GM12865 (cell line): ENCODE measurements at places on chromosomes 11 and 22.

DNA sequence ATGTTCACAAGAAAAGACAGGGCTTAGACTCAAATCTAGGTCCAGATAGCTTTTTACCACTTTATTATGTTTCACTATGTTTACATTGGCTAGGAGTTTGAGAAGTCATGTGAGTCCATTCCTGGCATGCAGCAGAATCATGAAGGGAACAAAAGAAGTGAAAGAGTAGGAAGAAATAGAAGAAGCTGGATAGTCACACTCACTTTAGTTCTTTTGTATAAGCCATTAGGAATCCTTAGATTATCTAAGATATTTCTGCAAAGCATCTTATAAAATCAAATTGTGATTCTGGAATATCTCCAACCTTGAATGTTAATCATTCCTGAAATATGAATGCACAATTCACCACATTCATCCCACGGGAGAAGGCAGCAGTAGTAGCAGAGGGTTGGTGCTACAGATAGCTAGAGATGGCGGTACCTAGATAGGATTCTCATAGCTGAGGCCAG, 31.9 kb downstream of the MAML2 start:
- no peak for DNase-seq

DNA sequence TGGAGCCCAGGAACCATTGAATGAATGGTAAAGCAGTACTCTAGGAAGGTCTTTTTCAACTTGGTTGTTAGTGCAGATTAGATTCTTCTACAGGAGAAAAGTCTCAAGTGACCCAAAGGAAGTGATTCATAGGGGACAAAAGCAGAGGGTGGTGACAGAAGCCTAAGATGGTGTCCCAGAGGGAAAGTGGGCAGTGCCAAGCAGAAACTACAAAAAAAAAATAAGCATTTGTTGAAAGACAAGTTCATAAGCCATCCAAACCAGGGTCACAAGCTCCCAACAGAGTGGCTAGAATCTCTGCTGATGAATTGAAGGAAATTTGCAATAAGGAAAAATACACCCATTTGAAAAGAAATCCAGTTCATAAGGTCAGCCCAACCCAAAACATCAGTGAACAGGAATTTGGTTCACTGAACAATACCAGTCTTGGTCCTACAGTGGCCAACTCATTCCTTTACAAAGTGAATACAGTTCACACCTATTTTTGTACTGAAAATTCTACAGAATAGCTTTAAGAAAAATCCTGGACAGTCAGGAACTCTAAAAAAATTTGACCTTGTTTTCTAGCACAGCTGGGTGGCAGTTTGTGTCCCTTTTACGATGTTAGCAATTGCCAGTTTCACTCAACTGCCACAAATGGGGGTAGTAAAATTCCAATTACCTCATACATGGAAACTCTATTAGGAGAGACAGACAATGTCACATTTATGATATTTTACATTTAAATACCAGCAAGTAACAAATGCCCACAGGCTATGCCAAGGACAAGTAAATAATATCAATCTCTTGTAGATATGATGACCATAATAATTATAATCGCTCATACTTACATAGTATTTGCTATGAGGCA, 21.6 kb upstream of the NUP160 start:
- no peak for DNase-seq

DNA sequence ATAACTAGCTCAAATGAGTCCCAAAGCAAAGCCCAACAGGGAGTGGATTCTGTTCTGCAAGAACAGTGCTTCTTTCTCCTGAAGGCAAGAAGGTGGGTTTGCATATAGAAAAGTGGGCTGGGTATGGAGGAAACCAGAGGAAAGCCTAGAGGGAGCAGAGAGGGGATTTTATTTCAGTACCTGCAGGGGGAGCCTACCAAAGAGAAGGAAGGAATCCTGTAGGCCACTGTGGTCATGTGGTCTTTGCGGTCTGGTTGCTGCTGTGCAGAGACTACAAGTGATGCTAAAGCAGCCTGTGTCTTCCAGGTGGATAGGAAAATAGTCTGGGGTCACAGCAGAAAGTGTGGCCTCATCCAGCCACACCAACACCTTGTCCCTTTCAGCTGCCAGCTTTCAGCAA, 33.2 kb upstream of the ZBTB16 start:
- DNase-seq: peak; percentile 18

GRCh38 chr22:45889093-45889538, 87.8 kb downstream of the WNT7B start:
- no peak for DNase-seq

DNA sequence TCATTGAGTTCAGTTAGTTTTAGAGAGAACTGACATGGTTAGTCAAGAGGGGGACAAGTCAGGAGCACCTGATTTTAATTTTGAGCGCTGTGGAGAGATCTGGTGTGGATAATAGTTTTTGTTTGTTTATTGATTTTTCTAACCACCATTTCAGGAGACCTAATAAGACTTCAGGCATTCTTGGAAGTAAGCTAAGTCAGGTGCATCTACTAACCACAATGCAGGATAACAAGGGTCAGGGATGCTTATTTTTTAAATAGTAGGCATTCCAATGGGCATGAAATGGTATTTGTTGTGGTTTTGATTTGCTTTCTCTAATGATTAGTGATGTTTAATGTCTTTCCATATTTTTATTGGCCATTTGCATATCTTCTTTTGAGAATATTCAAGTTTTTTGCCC, 212.1 kb downstream of the NAV2 start:
- DNase-seq: no peak

DNA sequence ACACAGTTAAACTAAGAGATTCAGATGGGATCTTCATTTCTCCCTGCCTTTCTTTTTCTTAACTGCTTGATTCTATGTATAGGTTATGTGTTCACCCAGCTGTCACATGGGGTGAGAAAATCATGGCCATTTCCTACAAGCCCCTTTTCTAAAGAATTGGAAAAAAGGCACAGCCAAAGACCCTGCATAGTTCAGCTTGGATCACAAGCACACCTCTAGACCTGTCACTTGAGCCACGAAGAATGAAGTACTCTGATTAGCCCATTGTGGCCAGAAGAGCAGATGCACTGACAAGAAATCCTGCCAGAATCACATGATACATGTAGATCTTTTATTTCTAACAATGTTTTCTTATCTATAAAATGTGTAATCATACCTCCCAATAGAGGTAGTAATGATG, 69.7 kb downstream of the RAB38 start:
- no peak for DNase-seq

DNA sequence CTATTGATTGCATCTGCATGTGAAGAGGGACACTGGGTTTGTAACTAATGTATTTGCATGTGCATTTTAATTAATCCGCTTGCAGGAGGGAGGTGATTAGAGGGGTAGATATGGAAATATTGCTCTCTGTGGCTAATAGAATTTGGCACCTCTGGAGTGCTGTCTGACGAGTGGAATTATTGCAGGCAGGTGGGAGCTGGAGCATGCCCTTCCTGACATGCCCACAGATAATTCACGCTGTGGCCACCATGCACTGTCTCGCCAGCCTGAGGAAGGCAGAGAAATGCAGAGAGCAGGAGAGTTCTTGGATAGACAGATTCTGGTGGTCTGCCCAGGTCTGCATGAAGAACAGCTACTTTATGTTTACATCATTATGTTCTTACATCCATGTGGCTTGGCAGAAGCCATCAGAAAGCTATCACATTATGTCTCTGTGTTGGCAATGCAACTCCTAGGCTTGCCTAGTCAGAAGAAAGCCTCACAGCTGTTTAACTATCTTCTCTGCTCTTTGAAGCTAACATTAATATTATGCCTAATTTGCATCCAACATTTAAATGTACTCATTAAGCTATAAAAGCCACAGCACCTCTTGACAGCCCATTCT, 89.4 kb upstream of the DRD2 start:
- DNase-seq: no peak

DNA sequence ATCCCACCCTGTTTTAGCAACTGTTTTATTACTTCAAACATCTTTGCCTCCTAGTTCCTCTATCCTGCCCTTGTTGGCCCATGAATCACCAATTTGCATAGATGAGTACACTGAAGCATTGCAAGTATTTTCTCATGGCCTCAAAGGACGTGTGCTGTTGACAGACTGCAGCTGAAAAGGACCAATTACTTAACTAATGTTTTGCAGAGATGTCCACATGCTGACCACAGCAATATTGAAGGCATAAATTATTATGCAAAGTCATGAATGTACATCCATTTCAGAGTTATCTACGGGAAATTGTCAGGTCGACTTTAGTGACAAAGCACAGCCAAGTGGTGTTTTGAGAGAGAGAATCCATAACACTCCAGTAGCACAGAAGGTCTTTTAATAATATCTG, 64.8 kb downstream of the CADM1 start:
- DNase-seq: peak; percentile 2

DNA sequence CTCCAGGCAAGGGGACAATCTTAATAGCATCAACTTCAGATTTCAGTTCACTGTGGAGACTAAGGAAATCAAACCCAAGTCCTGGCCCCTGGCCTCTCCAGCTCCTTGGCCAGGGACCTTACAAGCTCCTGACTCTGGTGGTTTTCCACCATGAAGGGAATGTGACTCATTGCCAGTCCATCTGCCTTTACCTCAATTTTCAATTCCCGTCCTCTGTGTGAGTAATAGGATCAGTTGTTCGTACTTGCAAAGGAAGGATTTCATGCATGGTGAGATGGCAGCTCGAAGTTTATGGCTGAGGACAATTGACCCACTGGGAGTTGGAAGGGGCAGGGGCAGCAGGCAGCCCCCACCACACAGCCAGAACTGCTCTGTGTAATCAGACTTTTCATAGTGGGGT, 42.5 kb downstream of the INSC start:
- DNase-seq: no peak

DNA sequence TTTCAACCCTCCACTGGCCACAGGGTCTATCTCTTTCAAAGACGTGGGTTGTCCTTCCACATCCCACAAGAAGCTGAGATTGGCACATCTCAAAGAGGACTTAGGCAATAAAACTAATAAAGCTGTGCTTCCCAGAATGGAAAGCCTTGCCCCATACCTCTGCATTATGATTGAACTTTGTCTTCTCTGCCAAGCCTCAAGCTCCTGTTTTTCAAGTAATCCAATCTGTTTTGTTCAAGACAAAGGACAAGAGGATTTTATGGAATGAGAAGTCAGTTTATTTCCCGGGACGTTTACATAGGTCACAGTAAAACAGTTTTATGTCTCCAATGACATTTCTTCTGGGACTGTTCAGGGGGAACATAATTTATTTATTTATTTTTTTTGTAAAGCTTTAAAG, 108.4 kb downstream of the GALNT18 start:
- no peak for DNase-seq

DNA sequence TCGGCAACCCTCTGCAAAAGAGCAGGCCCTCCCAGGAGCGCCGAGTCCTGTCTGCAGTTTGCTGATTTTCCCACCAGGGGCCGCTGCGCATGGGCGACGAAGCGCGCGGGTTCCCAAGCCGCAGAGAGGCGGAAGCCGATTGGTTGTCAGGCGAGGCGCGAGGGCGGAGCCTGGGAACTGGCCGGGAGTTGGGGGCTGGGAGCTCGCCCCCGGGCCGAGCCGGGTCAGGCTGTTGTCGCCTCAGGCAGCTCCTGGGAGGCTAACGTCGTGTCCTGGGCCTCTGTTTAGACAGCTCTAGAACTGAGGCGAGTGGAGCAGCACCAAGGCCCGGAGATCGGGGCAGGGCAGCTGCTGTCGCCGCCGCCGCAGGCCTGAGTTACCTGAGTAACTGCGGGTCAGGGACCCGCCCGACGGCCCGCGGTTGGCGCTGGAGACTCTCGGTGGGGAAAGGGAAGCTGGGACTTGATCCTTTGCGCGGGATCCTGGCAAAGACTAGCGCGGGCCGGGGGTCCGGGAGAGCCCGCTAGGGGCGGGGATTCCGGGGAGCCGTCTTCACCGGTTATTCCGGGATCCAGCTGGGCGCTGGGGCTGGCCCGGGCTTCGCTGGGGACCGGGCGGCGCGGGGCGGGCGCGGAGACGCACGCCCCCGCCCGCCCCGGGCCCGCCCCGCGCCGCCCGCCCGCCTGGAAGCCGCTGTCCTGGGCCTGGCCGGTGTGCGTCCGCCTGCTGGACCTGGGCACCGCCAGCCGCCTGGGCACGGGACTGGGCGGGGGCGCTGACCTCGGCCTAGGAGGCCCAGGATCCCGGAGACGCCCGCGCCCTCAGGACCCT, at the start of gene STIM1:
TSS of gene STIM1 (plus strand) at position 688 of the 831 bp plus-strand sequence. CDS start 607 bp downstream, outside the sequence.
- DNase-seq: peak; percentile 98

- DNase-seq: no peak
These were observed 29.5 kb downstream of the DNHD1 start for GRCh38 chr11:6526411-6527135.

GRCh38 chr11:44367452-44367851, 57.5 kb upstream of the ALX4 start:
- no peak for DNase-seq

DNA sequence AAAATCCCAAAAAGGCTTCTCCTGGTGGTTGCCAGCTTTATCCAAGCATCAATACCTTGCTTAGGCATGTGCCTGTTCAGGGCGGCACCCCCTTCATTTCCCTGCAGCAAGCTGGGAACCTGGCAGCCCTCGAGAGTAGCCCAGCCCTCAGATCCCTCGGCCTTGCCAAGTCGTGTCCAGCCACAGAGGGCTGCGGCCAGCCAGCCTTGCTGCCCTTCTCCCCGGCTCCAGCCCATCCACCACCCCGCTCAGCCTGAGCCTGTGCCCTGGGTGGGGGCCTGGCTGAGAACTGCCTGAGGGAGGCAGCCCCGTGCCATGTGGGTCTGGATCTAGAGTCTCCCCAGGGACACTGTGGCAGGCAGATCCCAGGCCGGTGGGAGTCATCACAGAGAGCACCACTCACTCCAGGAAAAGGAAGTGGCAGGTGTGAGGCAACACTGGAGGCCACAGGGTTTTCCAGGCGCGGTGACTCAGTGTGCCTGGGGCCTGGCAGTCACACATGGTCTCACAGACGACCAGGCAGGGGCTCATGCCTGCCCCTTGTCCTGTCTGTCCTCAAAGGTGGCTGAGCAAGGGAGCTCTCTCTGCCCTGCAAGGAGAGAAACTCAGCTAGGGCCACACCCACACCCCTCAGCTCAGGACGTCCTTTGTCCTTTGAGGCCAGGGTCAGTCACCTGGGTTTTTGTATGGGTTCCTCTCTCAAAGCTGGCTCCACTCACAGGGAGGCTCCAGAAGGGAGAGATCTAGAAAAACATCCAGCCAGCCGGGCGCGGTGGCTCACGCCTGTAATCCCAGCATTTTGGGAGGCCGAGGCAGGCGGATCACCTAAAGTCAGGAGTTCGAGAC, 12.2 kb upstream of the CDC42BPG start:
- DNase-seq: peak; percentile 71

GRCh38 chr22:47406180-47406834, 643.9 kb downstream of the TBC1D22A start:
- no peak for DNase-seq

DNA sequence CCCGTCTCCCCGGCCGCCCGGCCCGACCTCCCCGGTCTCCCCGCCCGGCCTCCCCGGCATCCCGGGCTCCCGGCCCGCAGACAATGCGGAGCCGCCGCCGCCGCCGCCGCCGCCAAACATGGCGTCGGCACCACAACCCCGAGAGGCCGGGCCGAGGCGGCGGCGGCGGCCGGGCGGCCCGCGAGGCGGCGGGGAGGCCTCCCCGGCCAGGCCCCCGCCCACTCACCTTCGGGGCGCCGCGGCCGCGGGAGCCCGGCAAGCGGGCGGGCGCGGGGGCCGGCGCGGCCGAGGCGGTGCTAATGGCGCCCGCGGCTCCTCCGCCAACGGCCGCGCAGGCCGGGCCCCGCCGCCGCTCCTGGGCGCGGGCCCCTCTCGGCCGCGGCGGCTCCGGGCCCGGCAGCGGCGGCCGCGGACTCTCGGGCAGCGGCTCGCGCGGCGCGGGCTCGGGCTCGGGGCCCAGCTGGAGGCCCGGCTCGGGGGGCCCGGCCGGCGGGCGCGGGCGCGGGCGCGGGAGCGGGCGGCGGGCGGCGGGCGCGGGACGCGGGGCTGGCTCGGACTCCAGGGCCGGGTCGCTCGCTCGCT, 311 bp downstream of the BRD1 start:
- no peak for DNase-seq
